ENCODE measurements at places on chromosomes 7 and 10.
A peak's percentile ranks its signal among the peaks of the same experiment; 100 is the strongest.

DNA sequence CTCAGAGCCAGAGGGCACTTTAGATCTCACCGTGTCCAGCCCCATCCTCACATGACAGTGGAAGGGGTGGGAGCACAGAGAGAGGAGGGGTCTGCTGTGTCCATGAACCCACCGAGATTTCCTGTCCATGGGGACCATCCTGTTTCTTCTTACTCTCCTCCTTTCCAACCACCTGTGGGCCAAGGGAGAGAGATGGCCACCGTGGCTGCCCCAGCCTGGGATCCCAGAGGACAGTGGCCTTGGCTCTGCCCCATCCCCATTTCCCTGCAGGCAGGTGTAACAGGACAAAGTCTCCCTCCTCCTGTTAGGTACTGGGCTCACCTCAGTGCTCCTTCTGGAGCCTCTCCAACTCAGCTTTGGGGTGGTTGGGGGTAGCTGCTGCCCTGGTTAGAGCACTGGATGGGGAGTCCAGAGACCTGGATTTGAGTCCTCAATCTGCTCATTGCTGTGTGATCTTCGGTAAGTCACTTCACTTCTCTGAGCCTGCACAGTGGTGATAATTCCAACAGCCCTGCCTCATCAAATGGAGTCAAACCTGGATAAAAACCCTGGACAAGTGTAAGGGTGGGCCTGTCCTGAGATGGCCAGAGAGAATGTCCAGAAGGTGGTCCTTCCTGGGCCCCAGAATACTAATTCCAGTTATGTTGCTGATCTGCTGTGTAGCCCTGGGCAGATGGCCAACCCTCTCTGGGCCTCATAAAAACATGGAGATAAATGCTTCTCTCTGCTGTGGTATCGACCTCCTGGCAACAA lies 17.8 kb upstream of the PCBD1 start:
- no peak for DNase-seq

GRCh38 chr10:11006428-11006825 lies 11.2 kb upstream of the CELF2 start:
- DNase-seq, result no peak

DNA sequence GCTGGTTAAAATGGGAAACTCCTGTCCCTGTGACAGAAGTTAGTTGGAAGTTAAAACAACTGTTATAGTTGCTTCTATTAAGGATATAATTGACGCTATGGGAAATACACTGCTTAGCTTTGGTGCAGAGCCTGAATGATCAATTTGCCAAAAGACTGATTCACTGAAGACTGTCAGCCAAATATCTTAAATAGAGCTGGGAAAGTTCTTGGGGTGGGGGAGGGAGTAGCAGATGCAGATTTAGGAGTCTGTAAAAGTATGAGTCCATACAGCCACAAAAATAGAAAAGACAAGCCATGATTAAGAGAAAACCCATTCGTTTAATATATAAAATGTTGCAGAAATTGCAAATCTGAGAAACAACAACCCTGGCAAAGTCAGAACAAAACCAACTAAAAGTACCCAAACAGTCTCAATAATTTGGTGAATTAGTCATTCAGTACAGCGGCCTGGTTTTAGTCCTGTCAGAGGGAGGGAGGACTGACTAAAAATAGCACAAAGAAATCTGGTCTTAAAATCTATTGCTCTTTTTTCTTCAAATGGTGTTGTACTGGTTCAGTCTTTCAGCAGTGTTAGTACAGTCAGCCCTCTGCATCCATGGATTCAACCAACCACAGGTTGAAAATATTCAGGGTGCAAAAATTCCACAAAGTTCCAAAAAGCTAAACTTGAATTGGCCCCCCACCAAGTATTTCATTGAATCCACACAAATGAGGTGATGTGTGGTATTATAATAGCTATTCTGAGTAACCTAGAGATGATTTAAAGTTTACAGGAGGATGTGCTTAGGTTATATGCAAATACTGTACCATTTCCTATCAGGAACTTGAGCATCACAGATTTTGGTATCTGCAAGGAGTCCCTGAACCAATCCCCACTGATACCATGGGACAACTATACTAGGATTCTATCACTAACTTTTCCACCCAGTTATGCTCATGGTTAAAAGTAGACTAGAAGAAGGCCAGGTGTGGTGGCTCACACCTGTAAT lies 30.0 kb downstream of the STK17A start:
- no peak for DNase-seq

- no peak for DNase-seq
Measured at GRCh38 chr7:151963895-151964870, 7.9 kb downstream of the GALNTL5 start.

GRCh38 chr10:29317027-29317420 lies 28.2 kb downstream of the LYZL1 start:
- DNase-seq, result no peak

DNA sequence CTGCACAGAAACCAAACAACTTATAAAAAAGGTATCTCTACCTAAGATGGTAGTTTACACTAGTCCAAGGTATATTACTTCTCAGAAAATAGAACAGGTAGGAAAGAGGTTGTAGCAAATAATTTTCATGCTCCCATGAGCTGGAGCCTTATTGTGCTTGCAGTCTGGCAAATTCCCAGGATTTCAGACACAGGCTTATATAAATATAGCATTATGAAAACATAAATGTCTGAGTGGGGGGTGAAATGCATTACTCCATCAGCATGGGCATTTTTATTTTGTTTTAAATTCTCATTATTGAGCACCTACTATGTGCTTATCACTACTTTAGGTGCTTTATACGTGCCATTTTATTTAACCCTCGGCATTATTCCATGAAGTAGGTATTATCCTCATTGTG lies 83.0 kb upstream of the PHYHIPL start:
- no peak for DNase-seq

- DNase-seq, result no peak
Measured at GRCh38 chr10:64731016-64731415, 1209.8 kb downstream of the REEP3 start.

DNA sequence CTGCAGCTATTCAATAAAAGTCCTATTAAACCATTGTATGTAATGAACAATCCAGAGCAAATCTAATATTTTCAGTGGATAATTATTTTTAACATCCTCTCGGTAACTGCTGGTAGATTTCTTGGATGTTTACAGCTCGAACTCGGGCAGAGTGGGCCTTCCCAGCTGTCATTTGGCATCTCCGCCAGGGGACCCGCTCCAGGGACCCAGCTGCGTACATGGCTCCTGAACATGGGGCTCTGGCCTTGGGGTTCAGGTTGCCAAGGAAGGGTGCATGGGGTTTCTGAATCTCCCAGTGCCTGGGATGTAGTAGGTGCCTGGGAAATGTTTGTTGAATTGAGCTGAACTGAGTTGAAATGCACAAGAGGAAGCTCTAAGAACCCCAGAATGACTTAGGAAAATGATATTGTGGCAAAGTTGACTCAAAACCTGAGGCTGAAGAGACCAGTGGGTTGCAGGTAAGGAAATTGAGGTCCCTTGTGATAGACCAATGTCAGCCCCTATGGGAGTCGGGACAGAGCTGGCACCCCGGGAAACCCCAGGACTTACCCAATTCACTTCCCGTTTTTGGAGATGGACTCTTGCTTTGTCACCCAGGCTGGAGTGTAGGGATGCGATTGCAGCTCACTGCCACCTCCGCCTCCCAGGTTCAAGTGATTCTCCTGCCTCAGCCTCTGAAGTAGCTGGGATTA lies 228.4 kb downstream of the CUX1 start:
- no peak for DNase-seq

- no peak for DNase-seq
Measured at GRCh38 chr7:146645383-146645976, 528.9 kb downstream of the CNTNAP2 start.

- no peak for DNase-seq
Measured at GRCh38 chr10:21427804-21428481, 97.5 kb downstream of the SKIDA1 start.

DNA sequence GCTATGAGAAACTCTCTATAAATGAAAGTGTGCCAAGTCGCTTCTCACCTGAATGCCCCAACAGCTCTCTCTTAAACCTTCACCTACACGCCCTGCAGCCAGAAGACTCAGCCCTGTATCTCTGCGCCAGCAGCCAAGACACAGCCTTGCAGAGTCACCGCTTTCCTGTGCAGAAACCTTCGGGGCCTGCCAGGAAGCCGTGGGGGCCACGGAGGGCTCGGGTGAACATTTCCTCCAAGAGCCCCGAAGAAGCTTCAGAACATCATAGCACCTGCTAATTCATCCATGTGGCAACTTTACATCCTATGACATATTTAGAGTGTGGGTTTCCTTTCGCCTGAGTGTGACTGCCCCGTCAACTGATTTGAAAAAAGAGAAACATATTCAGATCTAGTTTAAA lies 55.7 kb upstream of the PRSS58 start:
- DNase-seq, result no peak

DNA sequence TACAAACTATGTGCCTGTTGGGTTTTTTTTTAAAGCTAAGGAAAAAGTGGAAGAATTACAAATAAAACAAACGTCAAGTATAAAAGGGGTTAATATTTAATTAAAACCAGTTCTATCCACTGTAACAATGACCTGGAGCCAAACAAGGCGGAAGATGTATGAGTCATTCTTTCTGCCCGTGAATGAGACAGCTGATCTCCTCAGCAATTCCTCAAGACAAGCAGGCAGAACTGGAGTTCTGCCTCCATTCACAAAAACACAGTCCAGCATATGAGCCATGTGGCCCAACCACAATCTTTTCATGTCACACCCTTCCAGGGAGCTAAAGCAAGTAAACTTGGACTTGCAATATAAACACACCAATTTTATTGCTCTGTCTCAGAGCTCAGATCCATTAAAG lies 8.4 kb downstream of the ETV1 start:
- DNase-seq, result peak; percentile 95

GRCh38 chr7:128117691-128118090 lies 86.5 kb upstream of the LRRC4 start:
- DNase-seq, result no peak

GRCh38 chr10:8445353-8445752 lies 390.9 kb downstream of the GATA3 start:
- no peak for DNase-seq

DNA sequence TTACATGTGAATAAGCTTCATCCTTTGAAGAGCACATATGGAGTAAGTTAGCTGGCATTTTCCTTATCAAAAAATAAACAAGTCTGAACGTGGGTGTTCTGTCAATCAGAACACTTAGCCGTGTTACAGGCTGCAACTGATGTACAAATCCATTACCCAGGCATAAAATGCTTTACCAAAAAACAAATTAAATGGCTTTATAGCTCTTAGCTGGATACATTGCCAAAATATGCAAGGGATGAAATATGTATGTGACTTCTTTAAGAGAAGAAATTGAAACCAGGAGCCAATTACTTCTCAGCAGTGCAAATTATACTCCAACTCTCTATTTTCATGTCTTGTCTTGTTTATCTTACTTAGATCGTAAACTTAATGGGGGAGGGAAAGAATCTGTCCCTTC lies 214.8 kb downstream of the DGKB start:
- no peak for DNase-seq

- no peak for DNase-seq
Measured at GRCh38 chr7:155466814-155467733, 9.1 kb downstream of the EN2 start.

- no peak for DNase-seq
Measured at GRCh38 chr10:70586348-70586930, 16.1 kb downstream of the PRF1 start.

DNA sequence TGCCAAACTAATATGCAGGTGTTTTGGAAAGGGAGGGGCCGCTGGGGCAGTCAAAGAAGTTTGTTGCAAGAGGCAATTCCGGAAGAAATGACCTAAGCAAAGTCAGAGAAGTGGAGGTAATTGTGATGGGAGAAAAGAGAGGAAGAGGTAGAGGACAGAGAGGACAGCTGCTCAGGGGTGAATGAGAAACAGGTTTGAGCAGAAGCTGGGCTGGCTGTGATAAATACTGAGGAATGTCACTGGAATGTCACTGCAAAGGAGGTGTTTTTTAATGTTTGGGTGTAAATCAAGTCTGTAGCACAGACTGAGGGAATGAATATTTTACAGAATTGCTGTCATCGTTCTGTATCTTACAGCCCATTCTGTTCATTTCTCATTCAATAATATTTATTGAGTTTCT lies 207.2 kb downstream of the DPP6 start:
- no peak for DNase-seq

- DNase-seq, result no peak
Measured at GRCh38 chr10:109820620-109821405, 102.5 kb downstream of the XPNPEP1 start.

DNA sequence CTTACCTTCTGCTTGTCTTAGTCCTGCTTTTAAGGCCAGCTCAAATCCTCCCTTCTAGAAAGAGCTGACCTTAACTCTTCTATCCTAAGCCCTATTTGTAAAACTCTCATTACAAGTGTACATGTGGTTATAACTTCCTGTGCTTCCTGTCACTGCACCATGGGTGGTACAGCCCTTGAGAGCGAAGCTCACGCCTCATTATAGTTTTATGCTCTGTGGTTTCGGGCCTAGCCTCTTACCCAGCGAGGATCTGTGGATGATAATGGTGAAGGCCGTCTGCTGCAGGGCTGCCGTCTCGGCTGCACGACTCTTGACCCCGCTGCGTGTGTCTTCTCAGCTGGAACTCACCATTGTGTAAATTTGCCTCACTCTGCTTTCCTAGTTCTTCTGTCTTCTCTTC lies 74.6 kb downstream of the CUL1 start:
- DNase-seq, result no peak

- DNase-seq, result no peak
Measured at GRCh38 chr10:17358461-17358860, 95.9 kb downstream of the ST8SIA6 start.

GRCh38 chr10:7585228-7585627 lies 81.5 kb downstream of the ITIH5 start:
- DNase-seq, result no peak

DNA sequence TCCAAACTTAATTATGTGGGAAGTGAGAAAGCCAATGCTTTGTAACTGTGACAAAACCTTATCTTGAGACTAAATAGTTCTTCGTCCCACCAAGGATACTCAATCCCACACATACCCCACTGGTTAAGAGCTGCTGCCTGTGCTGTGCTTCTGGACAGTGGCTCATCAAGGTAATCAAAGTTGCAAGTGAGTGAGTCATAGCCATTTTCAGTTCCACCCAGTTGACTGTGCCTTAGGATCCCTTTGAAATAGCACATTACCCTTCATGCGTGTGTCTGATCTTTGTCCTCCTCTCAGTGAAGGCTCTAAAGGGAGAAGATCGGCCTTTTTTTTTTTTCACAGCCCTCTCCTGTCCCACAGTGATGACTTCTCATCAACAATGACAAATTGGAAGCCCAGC lies 706.0 kb upstream of the AUTS2 start:
- DNase-seq, result no peak

DNA sequence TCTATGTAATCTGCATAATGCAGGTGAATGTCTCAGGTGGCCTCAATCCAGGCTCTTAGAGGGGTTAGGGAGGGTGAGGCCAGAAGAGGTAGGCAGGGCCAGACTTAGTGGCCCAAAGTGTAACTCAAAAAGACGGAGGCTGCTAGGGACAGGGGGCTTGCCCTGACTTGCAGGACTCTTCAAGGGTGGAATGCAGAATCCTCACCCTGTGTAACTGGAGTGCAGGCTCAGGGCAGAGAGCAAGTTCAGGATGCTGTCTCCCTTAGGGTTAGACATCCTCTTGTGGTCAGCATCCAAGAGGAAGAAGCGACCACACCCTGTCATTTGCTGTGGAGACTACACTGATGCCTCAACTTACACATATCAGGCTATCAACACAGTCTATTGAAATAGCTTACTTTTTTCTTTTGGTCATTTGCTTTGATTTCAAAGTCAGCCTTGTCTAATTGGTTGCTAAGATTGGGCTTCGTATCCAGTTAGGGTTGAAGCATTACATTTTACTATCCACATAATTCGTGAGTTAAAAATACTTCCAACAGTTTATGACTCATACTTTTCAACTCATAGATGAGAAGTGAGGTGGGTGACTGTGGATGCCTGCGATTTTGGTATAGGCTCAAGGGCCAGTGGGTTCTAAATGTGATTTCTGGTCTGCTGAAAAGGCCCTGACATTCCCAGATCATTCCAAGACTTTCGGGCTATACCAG lies 563.6 kb downstream of the SUGCT start:
- DNase-seq, result no peak
